Posterior cingulate gyrus (tissue), 11 donors: ENCODE measurements at places on chromosomes 1 and 21.

DNA sequence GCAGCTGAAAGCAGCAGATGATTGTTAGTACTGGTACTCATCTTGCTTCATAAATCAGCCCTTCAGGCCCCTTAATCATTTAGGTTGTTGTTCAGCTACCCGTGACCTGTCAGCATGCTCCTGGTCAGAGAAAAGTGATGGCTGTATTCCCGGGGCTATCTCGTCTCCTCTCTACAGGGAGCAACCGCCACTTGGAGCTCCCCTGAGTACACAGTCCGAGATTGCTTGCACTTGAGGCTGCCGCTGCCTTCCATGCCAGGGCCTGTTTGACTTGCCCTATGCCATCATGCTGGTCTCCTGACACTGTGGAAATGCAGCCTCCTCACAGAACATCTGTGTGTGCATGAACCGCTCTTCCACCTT, 97.5 kb downstream of the SPATA46 start:
- DNase-seq, result no peak

- DNase-seq, result no peak
Observed at GRCh38 chr1:64196074-64196870, 7.2 kb upstream of the UBE2U start.

DNA sequence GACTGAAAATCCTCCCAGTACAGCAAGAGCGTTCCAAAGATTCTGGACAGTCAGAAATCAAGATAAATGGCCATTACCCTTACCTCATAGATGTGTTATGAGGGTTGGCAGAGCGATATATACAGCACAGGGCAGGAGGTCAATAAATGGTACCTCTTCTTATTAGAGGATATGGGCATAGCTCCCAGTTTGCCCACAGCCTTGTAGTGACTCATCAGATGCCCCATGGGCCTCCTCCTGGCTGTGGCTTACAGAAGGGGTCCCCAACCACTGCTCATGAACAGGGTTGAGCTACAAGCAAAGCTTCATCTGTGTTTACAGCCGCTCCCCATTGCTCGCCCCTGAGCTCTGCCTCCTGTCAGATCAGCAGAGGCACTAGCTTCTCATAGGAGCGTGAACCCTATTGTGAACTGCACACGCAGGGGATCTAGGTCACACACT, 7.3 kb upstream of the IFNGR2 start:
- no peak for DNase-seq

DNA sequence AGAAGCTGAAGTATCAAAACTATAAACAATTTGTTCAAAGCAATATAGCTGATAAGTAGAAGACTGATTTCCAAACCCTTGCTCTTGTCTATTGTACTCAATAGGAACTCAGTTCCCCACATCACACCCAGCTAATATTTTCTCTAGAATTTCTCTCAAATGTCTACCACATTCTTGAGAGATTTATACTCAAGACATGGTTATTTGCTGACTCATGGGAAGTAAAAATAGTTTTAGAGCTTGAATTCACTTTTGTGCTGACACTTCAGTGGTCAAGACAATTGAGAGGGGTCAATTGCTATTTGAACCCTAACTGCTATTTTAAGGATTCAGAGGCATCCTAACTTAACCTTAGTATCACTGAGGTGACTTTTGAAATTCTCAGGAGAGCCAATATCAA, 99.0 kb downstream of the TNNI3K start:
- no peak for DNase-seq

DNA sequence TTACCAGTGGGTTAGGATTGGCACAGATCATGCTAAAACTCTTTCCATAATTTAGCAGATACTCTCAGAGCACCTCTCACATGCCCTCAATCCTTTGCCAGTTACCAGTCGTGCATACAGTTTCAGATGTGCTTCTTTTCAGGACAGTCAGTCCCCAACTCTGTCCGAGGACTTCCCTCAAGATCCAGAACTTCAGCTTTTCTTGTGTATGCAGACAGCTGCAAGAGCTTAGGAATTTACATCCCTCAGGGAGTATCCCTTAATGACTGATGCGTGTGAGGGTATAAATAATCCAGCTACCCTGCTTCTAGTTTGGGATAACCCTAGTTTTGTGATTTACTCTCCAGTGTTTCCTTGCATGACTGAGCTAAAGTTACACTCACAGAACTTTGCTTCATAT, 393.0 kb upstream of the PLXNA2 start:
- DNase-seq, result no peak

DNA sequence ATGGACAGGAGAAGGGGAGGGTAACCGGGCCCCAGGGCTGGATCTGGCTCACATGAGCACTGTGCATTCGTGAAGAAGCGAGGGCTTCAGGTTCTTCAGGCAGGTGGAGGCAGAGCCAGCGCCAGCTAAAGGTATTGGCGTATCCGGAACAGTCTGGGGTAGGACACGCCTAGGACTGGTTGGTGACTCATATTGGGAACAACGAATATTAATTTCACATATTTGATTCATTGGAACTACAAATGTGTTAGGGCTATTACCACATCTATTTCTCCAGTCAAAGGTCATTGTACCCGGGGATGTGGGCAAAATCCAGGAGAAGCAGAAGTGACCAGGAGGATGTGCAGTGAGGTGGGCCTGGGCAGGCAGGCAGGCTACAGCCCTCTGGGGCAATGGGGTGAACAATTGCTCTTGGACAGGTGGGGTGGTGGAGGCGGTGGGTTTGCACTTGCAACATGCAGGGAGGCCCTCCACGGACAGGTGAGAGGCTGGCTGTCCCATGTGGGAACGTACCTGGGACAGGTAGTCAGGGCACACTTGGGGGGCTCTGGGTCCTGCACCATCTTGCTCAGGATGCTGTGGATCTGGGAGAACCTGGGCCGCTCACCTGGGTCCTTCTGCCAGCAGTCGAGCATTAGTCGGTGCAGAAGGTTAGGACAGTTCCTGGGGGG, 26.7 kb downstream of the CDCA8 start:
- no peak for DNase-seq

DNA sequence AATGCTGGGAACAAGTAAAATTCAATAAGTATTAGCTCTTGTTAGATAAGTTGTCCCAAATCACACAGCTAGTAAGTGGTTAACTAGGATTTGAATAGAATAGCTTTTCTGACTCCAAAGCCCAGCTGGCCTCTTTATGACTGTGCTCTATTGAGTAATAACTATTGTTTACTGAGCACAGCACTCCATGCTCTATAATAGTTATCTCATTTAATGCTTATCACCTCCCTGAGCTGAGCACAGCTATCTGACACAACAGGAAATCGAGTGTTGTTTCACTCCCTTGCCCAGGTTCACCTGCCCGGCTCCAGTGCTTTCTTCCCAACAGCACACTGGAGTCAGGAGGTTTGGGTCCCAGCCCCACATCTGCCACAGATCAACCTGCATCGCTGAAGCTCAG, 38.8 kb upstream of the STMN1 start:
- DNase-seq, result no peak

DNA sequence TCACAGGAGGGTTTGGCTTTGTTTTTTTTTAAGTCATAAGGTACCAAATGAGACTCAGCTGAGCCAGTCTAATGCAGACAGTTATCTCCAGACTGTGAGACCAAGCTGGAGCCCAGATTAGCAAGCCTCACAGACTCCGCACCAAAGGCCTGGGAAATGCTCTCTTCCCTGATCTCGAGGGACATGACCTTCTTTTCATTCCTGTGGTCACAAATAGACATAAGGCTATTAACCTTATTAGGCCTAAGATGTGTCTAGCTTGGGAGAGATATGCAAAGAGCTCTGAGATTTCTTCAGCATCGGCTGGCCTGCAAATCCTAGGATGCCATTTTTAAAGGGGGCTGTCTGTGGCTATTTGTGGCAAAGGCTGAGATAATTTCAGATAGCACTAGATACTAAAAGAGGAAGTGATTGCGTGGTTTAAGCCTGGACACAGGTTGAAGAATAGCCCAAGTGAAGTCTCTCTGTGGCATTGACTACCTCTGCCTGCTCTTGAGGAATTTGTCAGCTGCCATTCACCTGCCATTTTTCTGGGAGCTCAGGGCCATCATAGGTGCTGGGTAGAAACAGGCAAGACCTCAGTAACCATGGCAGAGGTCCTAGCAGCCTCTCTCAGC, 301.3 kb downstream of the SIPA1L2 start:
- no peak for DNase-seq

DNA sequence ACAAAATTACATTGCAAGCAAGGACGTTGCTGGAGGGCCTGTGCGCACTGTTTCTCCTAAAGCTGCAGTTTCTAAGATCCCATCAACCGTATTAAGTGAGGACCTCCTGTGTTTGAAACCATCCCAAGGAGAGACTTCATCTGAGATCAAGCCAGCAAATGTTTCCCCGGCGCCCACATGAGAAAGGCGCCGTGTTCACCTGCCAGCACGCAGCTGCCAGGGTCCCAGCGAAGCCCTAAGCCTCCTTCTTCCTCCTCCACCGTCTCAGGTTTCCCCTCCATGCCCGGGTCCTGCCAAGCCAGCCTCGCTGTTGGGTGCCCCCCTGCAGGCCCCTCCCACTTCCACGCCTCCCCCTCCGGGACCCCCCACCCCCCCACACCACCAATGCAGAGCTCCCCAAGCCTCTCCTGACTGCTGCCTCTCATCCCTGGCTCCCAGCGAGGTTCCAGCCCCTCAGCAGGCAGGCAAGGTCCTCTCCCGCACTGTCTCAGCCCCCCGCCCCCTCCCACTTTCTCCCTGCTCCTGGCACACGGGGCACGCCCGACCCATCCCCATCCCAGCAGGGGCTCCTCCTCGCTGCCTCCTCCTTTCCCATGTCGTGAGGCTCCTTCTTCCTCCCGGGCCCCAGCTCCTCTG, 8.6 kb upstream of the TFF1 start:
- DNase-seq, result no peak
